ENCODE measurements at places on chromosomes 3 and 15. TPM values are rescaled to one million over a fixed set of nuclear protein-coding genes. Genes with fewer than 3 reads are reported as not detected.

ZNF197 gene
- 1.7 TPM for total RNA-seq

CCDC54 gene
- total RNA-seq: not detected

TM4SF4 gene
- 30.7 TPM for total RNA-seq

SLC12A1 gene
- not detected for total RNA-seq

IL16 gene
- total RNA-seq: not detected

NOX5 gene
- total RNA-seq: 0.31 TPM
